Nephron progenitor cell (in vitro differentiated cells): ENCODE measurements at places on chromosomes 6 and 20.
A peak's percentile ranks its signal among the peaks of the same experiment; 100 is the strongest.

DNA sequence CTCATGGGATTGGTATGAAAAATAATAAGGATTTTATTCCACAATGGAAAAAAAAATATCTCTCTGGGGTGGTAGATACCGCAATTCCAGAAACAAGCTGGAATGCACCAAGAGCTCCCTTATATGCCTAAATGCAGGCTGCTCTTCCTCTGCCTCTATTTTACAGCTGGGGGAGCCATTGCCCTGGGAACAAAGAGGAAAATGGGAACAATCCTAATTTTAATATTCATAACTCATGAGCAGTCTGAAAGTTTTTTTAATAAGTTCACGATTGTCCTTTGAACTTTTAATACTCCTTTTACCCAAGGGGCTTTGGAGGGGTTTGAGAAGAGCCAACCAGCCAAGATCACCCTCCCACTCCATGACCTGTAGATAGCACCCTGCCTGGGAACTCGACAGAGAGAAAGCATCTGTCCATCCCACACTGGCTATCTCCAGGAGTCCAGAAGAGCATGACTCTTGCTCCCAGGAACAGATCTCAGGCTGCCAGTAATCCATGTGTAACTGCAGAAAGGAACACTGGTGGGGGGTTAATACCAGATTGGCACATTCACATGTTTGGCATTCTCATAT lies 74.7 kb downstream of the CD83 start:
- DNase-seq, result no peak

DNA sequence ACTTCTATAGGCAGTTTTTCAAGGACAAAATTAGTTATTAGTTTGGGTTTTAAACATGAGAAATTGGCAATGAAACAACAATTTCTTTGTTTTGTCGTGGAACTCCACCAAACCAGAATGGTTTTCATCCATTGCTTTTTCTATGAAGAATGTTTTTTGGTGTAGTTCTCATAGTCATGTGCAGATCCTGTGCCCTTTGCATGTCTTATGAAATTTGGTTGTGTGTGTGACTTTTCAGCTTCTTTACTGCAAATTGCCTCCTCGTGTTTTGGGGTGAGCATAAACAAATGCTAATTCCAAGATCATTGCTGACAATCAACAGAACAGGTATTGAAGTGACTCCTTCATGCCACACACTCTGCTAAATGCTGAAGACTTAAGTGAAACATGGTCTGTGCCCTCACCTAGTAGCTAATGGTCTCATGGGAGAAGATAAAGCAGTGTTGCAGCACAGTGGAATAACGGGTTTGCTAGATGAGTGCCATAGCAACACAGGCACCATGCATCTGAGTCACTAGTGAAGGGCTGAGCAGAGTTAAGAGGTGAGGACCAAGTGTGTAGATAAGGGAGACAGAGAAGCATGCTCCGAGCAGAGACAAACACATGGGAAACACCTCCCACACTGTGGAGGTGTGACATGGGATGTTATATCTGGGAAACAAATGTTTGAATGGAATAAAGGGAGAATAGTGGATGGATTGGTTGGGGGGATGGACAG lies 120.0 kb downstream of the SLC16A10 start:
- no peak for DNase-seq

GRCh38 chr6:47133230-47134000 lies 91.3 kb upstream of the ADGRF1 start:
- DNase-seq, result no peak

GRCh38 chr20:63457737-63458136 lies 14.7 kb downstream of the KCNQ2 start:
- DNase-seq, result no peak

GRCh38 chr20:63149531-63150192 lies 66.3 kb downstream of the YTHDF1 start:
- no peak for DNase-seq

DNA sequence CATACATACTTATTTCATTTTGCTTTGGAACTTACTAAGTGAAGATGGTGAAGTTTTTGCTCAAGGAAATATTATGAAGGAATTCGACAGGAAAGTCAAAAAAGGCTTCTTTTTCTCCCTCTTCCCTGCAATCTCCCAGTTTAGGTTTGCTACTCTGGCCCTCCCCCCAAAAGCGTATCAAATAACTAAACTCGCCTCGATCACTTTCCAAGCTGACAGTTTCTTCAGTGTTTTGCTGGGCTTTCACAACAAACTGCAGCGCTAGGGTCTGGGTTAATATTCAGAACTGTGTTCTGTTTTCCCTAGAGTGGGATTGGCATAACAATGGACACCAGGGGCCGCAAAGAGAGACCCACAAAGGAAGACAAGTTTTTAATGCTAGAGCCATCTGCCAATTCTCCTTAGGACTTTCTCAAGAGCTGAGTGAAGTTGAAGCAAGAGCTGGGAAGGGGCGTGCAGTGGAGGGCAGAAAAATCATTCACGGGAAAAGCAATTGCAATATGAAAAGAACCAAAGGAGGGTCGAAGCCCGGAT lies 57.8 kb downstream of the ATP9A start:
- DNase-seq, result peak; percentile 12

GRCh38 chr6:107604549-107604948 lies 114.6 kb downstream of the SOBP start:
- DNase-seq, result no peak

DNA sequence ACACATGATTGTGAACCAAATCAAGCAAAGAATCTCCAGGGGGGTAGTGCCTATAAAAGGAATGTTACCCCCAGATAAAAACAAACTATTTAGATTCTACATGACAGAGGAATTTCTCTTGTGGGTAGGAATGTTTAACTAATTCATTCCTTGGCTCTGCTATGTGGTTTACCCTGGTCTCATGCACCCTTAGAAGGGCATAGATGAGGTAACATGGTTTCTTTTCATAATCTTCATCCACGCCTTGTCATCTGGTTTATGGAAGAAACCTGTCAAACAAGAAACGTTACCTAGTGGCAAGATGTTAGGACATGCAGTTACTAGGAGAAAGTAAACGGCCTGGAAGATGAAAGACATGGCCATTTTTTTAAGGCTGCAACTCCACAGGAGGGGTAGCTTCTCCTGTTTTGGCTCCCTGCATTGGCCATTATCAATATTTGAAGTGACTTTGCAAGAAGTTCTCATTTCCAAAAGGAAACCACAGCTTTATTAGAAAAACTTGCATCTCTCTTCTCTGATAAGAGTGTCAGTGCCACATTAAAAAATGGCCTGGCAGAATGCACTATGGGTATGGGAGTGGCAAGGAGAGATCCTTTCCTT lies 45.5 kb downstream of the STX11 start:
- DNase-seq, result no peak

DNA sequence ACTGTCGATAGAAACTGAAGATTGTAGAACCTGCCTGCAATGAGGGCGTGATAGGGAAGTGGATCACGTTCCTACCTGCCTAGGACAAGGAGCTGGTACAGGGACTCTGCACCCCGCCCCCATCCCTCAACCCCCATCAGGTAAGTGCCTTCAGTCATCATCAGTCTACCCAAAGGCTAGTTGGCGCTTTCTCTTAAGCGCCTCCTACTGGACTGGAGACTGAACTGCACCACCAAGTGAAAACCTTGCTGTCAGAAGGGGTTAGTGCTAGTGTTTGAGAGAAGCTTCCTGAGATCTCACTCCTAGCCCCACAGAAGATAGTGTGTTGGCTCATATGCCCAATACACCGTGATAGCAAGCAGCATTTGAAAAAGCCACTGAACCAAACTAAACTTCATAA lies 706.5 kb upstream of the MAN1A1 start:
- no peak for DNase-seq
